ENCODE measurements at places on chromosomes 5 and 9. TPM values are rescaled to one million over a fixed set of nuclear protein-coding genes. Genes with fewer than 3 reads are reported as not detected.

The KIF4B gene
- total RNA-seq, result 0.12 TPM

The PLK2 gene
- total RNA-seq, result 383 TPM

The CARD9 gene
- total RNA-seq, result 5.7 TPM

The BRD3OS gene
- 27.2 TPM for total RNA-seq

The LMBRD2 gene
- total RNA-seq, result 14.7 TPM

The STK32A gene
- 17.1 TPM for total RNA-seq

The ATOSB gene
- 12.4 TPM for total RNA-seq

The FST gene
- 15.9 TPM for total RNA-seq

The STOML2 gene
- 108 TPM for total RNA-seq

The PHAX gene
- total RNA-seq, result 29.0 TPM

The SOX30 gene
- 0.06 TPM for total RNA-seq

The RPS14 gene
- total RNA-seq, result 2,051 TPM

The FGFR4 gene
- 57.7 TPM for total RNA-seq

The SH3TC2 gene
- total RNA-seq, result 1.8 TPM

The ZBTB6 gene
- 14.2 TPM for total RNA-seq

The CDKN2A gene
- total RNA-seq, result 0.12 TPM

The FGD3 gene
- total RNA-seq, result 12.0 TPM

The AIF1L gene
- total RNA-seq, result 214 TPM

The TAF11L10 gene
- not detected for total RNA-seq

The ANKRD34B gene
- 0.18 TPM for total RNA-seq

The TMEM203 gene
- total RNA-seq, result 32.5 TPM

The HTR1A gene
- 0.23 TPM for total RNA-seq

The SPINK7 gene
- total RNA-seq, result not detected

The CTNND2 gene
- total RNA-seq, result 1.1 TPM

The F12 gene
- total RNA-seq, result 0.29 TPM

The SLC27A6 gene
- total RNA-seq, result 0.93 TPM

The PROB1 gene
- 11.2 TPM for total RNA-seq

The PTGR1 gene
- total RNA-seq, result 152 TPM

The FOXD4L4 gene
- total RNA-seq, result 0.06 TPM

The PRELID2 gene
- total RNA-seq, result 40.2 TPM

The TMEM171 gene
- total RNA-seq, result 6.9 TPM

The SNAPC4 gene
- 9.6 TPM for total RNA-seq

The CCDC192 gene
- total RNA-seq, result not detected

The TMEM252 gene
- total RNA-seq, result 5.7 TPM

The DNM1 gene
- 71.9 TPM for total RNA-seq

The C9orf50 gene
- total RNA-seq, result 0.70 TPM

The PTGES gene
- total RNA-seq, result 9.1 TPM

Data from metanephros (tissue), 2 donors.